Activated CD4-positive, alpha-beta T cell treated with anti-CD3 and anti-CD28 coated beads, Interleukin-2, amount 10 ng/mL, durations not matched to agents 24 days and 14 days (primary cell): ENCODE measurements at places on chromosomes 3 and 15. TPM values are rescaled to one million over a fixed set of nuclear protein-coding genes. Genes with fewer than 3 reads are reported as not detected.

- peak; percentile 82 for DNase-seq
Measured at GRCh38 chr15:89329329-89330084, 5.1 kb downstream of the POLG start.

The INSYN1 gene
- not detected in 2 replicates for total RNA-seq

DNA sequence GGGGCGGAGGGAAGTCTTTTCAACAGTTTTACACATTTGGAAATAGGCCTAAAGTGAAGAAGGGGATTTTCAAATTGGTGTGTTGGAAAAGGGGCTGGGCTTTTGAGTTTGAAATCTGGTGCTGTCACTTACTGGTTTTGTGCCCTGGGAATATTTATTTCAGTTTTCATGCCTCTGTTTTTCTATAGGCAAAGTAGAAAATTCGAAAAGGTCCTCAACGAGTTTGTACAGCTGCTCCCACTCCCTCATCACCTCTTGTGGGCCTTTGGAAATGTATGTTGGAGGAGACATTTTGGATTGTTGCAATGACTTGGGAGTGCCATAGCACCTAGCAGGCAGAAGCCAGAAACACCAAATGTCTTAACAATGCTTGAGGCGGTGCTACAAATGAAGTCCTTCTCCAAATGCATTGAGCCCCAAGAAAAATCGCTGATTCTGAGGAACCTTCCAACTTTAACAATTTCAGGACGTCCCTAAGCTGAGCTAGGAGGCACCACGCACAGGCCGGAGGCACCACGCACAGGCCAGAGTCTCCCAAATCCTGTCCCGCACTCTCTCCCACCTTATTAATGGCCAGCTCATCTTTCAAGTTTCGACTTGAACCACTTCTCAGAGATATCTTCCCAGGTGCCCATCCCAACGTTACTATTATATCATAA lies 639 bp upstream of the POLR2M start:
- DNase-seq, result no peak

DNA sequence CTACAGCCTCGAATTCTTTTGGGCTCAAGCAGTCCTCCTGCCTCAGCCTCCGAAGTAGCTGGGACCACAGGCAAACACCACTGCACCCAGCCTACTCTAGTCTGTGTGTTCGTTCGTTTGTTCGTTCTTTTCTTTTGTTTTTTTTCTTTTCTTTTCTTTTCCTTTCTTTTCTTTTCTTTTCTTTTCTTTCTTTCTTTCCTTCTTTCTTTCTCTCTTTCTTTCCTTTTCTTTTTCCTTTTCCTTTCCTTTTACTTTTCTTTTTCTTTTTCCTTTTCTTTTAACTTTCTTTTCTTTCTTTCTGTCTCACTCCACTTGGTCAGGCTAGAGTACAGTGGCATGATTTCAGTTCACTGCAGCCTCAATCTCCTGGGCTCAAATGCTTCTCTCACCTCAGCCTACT lies 36.8 kb downstream of the LMLN start:
- no peak for DNase-seq

DNA sequence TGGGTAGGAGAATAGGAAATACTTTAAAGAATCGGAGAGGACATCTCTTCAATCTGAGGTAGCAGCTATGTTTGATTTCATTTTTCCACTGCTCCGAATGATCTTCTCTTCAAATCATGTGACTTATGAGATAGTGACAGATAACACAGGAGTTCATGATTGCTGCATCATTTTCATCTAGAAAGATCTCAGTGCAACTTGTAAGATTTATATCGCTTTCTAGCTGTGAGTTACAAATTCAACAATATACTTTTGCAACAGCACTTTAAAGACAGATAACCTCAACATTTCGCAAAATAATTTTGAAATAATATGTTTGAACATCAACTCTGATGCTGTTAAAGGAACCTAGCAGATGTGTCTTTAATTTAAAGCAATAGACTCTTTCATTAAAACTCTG lies 99.9 kb upstream of the CCDC80 start:
- no peak for DNase-seq
